ENCODE measurements at places on chromosomes 2 and 18.

GRCh38 chr2:101355401-101356054 is 31.8 kb downstream of the CREG2 start:
- DNase-seq: no peak

DNA sequence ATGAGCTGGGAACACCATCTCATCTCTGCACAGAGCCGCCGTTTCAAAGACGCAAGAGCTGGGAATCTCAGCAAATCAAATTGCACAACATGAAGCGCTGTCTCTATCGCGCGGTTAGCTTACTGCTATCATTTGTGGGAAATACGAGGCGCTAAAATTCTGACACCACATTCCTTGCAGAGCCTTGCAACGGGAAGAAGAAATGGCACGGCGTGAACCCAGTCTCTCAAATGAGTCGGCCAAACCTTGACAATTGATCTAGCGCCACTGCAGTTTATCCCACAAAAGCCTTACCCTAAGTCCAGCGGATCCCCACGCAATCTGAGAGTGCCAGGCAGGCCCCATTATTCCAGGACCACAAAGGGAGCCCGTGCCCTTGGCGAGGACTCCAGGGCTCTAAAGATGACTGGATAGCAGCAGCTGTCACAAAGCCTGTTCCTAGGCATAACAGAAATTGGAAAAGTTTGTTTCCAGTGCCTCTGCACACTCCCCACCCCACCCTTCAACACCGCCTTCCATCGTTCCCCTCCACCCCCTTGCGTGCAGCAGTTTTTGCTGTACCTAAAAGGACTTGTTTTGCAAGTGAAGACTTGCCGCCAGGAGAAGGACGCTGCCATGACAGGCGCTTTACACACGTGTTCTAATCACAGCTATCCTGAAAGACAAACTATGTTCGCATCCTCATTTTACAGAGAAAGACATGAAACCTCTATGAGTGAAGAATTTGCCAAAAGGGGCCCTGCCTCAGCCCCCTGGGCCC is 252.4 kb downstream of the EIPR1 start:
- no peak for DNase-seq

- no peak for DNase-seq
These were observed 43.6 kb downstream of the GRHL1 start for GRCh38 chr2:9995059-9995458.

- DNase-seq: no peak
These were observed 175.1 kb downstream of the PTPRM start for GRCh38 chr18:7742224-7742623.

DNA sequence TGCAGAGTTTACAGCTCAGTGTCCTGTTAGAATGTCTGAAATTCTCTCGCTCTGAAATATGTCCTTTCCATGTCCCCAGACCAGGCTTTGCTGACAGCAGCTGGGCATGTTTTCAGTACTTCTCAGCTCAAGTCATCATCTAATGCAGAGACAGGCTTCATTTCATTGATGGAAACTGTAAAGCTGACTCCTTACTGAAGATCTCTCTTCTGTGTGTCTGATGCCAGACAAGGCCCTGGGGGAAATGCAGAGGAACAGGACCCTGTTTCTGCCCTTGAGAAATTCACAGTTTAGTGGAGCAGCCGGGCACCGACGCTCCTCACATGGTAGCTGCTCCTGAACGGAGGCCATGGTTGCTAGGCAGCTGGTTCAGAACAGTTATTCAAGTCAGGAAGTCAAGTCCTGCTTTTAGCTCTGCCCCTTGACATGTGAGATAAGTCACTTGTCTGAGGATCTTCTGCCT is 24.6 kb upstream of the FZD7 start:
- no peak for DNase-seq

DNA sequence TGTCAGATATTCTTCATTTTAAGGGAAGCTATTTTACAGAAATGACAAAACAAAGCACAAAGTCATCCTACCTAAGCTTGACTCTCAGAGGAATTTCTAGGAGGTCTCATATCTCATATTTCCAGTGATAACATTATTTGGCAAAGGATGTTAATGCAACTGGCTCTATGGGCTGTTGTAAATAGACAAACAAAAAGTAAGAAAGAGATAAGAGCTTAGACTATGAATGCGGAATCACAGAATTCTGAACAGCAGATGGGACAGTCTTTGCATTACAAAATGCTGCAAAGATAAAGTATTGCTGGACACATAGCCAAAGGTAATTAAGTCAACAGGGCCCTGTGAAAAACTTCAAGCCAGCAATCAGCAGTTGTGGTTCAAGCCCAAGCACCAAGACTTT is 23.9 kb downstream of the PIAS2 start:
- DNase-seq: no peak

- DNase-seq: no peak
These were observed 102.9 kb downstream of the GATA6 start for GRCh38 chr18:22272242-22272641.

- DNase-seq: no peak
These were observed 123.0 kb downstream of the ACAA2 start for GRCh38 chr18:49690312-49690711.

- no peak for DNase-seq
These were observed 60.4 kb downstream of the ASB1 start for GRCh38 chr2:238487134-238487533.

GRCh38 chr2:157061799-157062198 is 195.7 kb upstream of the GALNT5 start:
- DNase-seq: no peak

Data from GM23338 (cell line).